ENCODE measurements at places on chromosomes 7 and 10. TPM values are rescaled to one million over a fixed set of nuclear protein-coding genes. Genes with fewer than 3 reads are reported as not detected.
A peak's percentile ranks its signal among the peaks of the same experiment; 100 is the strongest.

DNA sequence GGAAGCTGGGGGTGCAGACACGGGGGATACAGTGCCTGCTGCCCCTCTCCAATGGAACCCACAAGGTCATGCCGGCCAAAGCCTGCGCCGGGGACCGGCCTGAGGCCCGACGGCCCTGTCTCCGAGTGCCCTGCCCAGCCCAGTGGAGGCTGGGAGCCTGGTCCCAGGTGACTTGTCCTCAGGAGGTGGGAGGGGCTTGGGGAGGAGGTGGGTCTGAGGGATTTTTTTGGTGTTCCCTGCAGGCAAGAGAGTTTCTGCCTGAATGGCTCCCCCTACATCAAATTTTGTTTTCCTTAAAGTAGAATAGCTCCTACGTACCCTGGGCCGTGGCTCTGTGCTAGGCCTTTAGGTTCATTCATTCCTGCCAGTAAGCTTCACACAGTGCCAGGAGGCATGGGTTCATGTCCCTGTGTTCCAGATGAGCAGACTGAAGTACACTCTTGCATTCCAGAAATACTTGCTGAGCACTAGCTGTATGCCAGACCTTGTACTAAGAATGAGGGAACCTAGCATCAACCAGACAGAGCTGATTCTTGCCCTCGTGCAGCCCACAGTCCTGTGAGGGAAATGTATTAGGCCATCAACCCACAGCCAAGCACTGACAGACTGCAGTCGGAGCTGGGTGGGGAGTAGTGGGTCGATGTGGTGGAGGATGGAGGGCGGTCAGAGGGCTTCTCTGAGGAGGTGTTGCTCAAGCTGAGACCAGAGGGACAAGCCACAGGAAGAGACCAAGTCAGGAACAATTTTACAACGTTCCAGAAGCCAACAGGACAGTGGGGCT lies 31.1 kb downstream of the TBATA start:
- no peak overlapping the region for H3K27ac ChIP-seq
- DNase-seq: peak; percentile 49
- no peaks in the 10 kb centered on the region for H3K36me3 ChIP-seq
- H3K4me1 ChIP-seq: 0 out of 2 replicates have a peak, but pooled peaks cover 2% of the 10 kb centered on the region
- no peaks in the 10 kb centered on the region for H3K27me3 ChIP-seq

DNA sequence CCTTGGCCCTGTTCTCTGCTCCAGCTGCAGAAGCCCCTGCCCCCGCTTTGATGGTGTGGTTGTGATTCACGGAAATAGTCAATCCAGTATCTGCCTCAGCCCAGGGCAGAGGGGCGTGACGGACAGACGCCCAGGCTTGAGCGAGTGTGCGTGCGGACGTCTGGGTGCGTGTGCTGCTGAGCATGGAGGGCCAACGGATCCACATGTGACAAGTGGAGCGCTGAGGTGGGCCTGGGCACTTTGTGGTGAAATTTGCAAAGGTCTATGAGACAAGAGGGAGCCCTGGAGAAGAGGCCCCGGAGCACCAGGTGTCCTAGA lies 94.4 kb downstream of the WDR37 start:
- no peaks in the 10 kb centered on the region for H3K27me3 ChIP-seq
- H3K4me1 ChIP-seq: no peaks in the 10 kb centered on the region
- no peak overlapping the region for H3K4me3 ChIP-seq
- DNase-seq: no peak

GRCh38 chr7:80230327-80230726 lies 95.7 kb downstream of the GNAI1 start:
- peak; percentile 52 for DNase-seq
- no peaks in the 10 kb centered on the region for H3K36me3 ChIP-seq
- no peak overlapping the region for H3K4me3 ChIP-seq
- H3K27me3 ChIP-seq: no peaks in the 10 kb centered on the region
- peak overlapping the region; percentile 71 for H3K27ac ChIP-seq

- no peak for DNase-seq
- no peak overlapping the region for H3K4me3 ChIP-seq
- H3K27me3 ChIP-seq: no peaks in the 10 kb centered on the region
- H3K27ac ChIP-seq: no peak overlapping the region
- H3K4me1 ChIP-seq: peaks cover 10% of the 10 kb centered on the region
Measured at GRCh38 chr7:102185796-102186195, 100.9 kb upstream of the SH2B2 start.

GRCh38 chr7:30708983-30709382 lies 26.7 kb upstream of the CRHR2 start:
- DNase-seq: no peak
- no peaks in the 10 kb centered on the region for H3K4me1 ChIP-seq
- H3K36me3 ChIP-seq: no peaks in the 10 kb centered on the region
- H3K27ac ChIP-seq: no peak overlapping the region
- H3K27me3 ChIP-seq: no peaks in the 10 kb centered on the region

GRCh38 chr10:102509387-102509786 lies 5.6 kb downstream of the SUFU start:
- peaks cover 16% of the 10 kb centered on the region for H3K27me3 ChIP-seq
- H3K4me1 ChIP-seq: peaks cover 6% of the 10 kb centered on the region
- DNase-seq: no peak
- no peak overlapping the region for H3K4me3 ChIP-seq
- no peak overlapping the region for H3K27ac ChIP-seq

DNA sequence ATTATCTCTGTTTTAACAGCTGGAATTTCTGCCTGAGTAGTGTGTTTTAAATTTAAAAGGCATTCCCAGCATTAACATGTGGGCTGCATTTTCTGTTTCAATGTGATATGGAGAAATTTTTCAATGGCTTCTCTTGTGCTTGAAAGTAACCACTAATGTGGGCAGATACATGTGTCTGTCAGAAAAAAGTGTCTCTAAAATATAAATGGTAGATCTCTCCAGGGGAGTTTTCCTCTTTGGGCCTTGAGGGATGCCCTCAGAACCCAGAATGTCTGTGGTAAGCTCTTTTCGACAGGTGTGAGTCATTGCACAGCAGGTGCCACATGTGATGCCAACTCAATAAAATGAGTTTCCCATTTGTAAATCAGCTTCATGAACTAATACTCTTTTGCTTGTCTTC lies 221.1 kb downstream of the SEMA3E start:
- peak overlapping the region; percentile 78 for H3K27ac ChIP-seq
- H3K27me3 ChIP-seq: no peaks in the 10 kb centered on the region
- H3K4me1 ChIP-seq: peaks cover 53% of the 10 kb centered on the region
- peak overlapping the region; percentile 18 for H3K4me3 ChIP-seq
- DNase-seq: peak; percentile 54

DNA sequence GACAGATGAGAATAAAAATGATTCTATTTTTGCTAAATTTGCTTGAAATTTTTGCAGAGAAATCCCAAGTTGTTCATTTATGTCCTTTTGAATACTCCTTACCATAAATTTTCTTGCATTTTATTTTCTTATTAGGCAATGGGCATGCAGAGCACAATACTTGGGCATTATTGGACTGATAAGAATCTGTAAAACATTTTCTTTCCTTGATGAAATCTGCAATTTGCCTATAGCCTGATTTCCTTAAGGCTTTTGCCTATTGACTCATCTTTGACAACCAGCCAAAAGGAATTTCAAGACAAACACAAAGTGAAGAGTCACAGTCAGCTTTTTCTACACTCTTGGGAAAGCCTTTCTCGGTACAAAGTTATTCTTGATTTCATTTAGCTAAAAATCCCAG lies 30.5 kb upstream of the GNAT3 start:
- H3K36me3 ChIP-seq: no peaks in the 10 kb centered on the region
- H3K4me1 ChIP-seq: no peaks in the 10 kb centered on the region

- peaks cover 27% of the 10 kb centered on the region for H3K27me3 ChIP-seq
- peaks cover 9% of the 10 kb centered on the region for H3K36me3 ChIP-seq
- 0 out of 2 replicates have a peak overlapping the region, but pooled peaks have one; percentile 14 for H3K27ac ChIP-seq
- DNase-seq: no peak
Measured at GRCh38 chr10:97737770-97738265, 890 bp downstream of the ZFYVE27 start.

DNA sequence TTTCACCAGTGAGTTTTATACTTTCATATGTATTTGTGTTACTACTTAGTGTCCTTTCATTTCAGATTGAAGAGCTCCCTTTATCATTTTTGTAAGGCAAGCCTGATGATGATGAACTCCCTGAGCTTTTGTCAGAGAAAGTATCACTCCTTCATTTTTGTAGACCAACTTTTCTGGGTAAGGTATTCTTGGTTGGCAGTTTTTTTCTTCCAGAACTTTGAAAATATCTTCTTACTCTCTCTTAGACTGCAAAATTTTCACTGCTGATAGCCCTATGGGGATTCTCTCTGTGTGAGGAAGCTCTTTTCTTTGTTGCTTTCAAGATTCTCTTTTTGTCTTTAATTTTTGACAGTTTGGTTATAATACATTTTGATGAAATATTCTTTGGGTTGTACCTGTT lies 35.7 kb downstream of the CCDC7 start:
- no peak overlapping the region for H3K4me3 ChIP-seq
- DNase-seq: no peak
- H3K36me3 ChIP-seq: no peaks in the 10 kb centered on the region
- no peaks in the 10 kb centered on the region for H3K4me1 ChIP-seq
- no peak overlapping the region for H3K27ac ChIP-seq

DNA sequence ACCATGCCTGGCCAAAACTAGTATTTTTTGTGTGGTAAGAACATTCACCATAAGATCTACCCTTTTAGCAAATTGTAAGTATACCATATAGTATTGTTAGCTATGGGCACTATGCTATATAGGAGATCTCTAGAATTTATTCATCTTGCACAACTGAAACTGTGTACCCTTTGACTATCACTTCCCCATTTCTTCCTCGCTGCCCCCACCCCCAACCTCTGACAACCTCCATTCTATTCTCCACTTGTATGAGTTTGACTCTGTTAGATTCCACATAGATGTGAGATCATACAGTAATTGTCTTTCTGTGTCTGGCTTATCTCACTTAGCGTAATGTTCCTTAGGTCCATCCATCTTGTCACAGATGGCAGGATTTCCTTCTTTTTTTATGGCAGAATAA lies 3.6 kb downstream of the CASP7 start:
- no peaks in the 10 kb centered on the region for H3K36me3 ChIP-seq
- no peak for DNase-seq
- peaks cover 8% of the 10 kb centered on the region for H3K4me1 ChIP-seq
- peaks cover 14% of the 10 kb centered on the region for H3K27me3 ChIP-seq
- no peak overlapping the region for H3K27ac ChIP-seq

- H3K4me1 ChIP-seq: peaks cover 10% of the 10 kb centered on the region
- H3K4me3 ChIP-seq: no peak overlapping the region
- H3K27ac ChIP-seq: no peak overlapping the region
Measured at GRCh38 chr10:73853196-73853595, 21.2 kb downstream of the CAMK2G start.

GRCh38 chr7:42671627-42672026 lies 240.2 kb downstream of the C7orf25 start:
- DNase-seq: no peak
- no peaks in the 10 kb centered on the region for H3K27me3 ChIP-seq
- no peak overlapping the region for H3K27ac ChIP-seq
- no peaks in the 10 kb centered on the region for H3K4me1 ChIP-seq

- DNase-seq: no peak
- H3K36me3 ChIP-seq: no peaks in the 10 kb centered on the region
- no peaks in the 10 kb centered on the region for H3K27me3 ChIP-seq
- H3K27ac ChIP-seq: no peak overlapping the region
Measured at GRCh38 chr10:24982319-24983112, 30.1 kb upstream of the PRTFDC1 start.

GRCh38 chr7:150340875-150341262 lies 560 bp downstream of the RARRES2 start:
- H3K36me3 ChIP-seq: peaks cover 4% of the 10 kb centered on the region
- H3K27me3 ChIP-seq: peaks cover 28% of the 10 kb centered on the region
- no peak overlapping the region for H3K27ac ChIP-seq
- DNase-seq: no peak

GRCh38 chr10:102154466-102155116 lies 2.4 kb downstream of the NOLC1 start:
- H3K4me3 ChIP-seq: 0 out of 2 replicates have a peak overlapping the region, but pooled peaks have one; percentile 13
- H3K27ac ChIP-seq: peak overlapping the region; percentile 58
- no peak for DNase-seq
- H3K36me3 ChIP-seq: peaks cover 51% of the 10 kb centered on the region

GRCh38 chr7:80639011-80639410 lies 569 bp downstream of the CD36 start:
- DNase-seq: no peak
- H3K4me1 ChIP-seq: peaks cover 7% of the 10 kb centered on the region
- no peak overlapping the region for H3K27ac ChIP-seq
- no peaks in the 10 kb centered on the region for H3K36me3 ChIP-seq
- H3K4me3 ChIP-seq: no peak overlapping the region

DNA sequence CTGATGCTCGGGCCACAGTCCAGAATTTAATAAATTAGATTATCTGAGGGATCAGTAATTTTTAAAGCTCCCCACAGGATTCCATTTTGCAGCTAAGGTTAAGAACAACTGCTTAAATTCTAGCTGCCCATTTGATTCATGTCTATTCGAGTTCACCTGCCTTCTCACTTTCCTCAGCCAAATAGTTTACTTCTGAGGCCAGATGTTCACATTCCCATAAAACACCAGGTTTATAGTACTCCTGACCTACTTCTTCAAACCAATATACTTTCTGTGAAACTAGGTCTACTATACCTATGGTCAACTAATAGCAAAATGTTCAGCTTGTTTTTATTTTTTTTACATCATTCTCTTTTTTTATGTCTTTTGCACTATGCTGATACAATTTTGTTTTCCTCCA lies 86.3 kb downstream of the GPR158 start:
- H3K27ac ChIP-seq: no peak overlapping the region
- DNase-seq: no peak
- no peaks in the 10 kb centered on the region for H3K4me1 ChIP-seq
- no peak overlapping the region for H3K4me3 ChIP-seq
- no peaks in the 10 kb centered on the region for H3K36me3 ChIP-seq

DNA sequence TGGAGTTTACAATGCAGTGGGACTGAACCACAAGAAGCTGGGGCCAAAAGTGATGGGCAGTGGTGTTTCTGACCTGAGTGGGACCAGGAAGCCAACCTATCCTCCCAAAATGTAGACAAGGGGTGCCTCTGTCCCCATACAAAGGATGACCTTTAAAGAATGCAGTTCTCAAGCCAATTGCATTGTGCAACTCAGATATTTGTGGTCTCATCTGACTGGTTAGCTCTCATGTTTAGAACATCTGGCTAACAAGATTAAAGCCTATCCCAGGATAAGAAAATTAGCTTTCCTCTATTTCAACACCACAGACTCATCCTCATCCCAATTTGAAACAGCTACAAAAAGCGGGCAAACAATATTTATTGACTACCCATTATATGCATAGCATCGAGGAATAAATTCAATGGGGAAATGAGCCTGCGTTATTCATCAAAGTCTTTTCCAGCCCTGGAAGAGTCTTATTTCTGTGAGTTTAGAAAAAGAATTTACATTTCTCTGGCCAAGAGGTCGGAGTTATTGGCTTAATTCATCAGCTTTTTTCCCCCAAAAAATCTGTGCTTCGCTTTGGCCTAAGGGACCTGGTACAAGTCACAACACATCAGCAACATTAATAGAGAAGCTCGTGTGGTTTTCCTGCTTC lies 26.7 kb downstream of the ELMO1 start:
- H3K27ac ChIP-seq: no peak overlapping the region
- no peak for DNase-seq
- H3K36me3 ChIP-seq: no peaks in the 10 kb centered on the region
- no peaks in the 10 kb centered on the region for H3K27me3 ChIP-seq
- H3K4me1 ChIP-seq: 0 out of 2 replicates have a peak, but pooled peaks cover 1% of the 10 kb centered on the region

PRKG1 gene
- total RNA-seq: 18.2 TPM

GRID2IP gene
- total RNA-seq: 1.5 TPM

RELN gene
- 0.19 TPM for total RNA-seq

TAS2R3 gene
- 3.9 TPM for total RNA-seq

SPDYE5 gene
- not detected for total RNA-seq

HOXA7 gene
- not detected for total RNA-seq

PRSS37 gene
- not detected for total RNA-seq

DEPP1 gene
- total RNA-seq: 0.12 TPM

LOXL4 gene
- 0.23 TPM for total RNA-seq

SLC13A1 gene
- not detected for total RNA-seq

OLAH gene
- not detected for total RNA-seq

GSTK1 gene
- 26.4 TPM for total RNA-seq

SEMA3E gene
- total RNA-seq: 5.4 TPM

KAZALD1 gene
- total RNA-seq: 1.2 TPM

RBP3 gene
- not detected for total RNA-seq

Measured in GM23338 (cell line).